Psoas muscle (tissue), 8 donors: ENCODE measurements at places on chromosomes 7 and 10. TPM values are rescaled to one million over a fixed set of nuclear protein-coding genes. Genes with fewer than 3 reads are reported as not detected.

GRCh38 chr7:96004578-96004977 lies 232.2 kb downstream of the DYNC1I1 start:
- H3K27ac ChIP-seq, result no peak overlapping the region
- H3K4me3 ChIP-seq, result no peak overlapping the region
- no peaks in the 10 kb centered on the region for H3K27me3 ChIP-seq
- no peaks in the 10 kb centered on the region for H3K4me1 ChIP-seq
- no peaks in the 10 kb centered on the region for H3K36me3 ChIP-seq

DNA sequence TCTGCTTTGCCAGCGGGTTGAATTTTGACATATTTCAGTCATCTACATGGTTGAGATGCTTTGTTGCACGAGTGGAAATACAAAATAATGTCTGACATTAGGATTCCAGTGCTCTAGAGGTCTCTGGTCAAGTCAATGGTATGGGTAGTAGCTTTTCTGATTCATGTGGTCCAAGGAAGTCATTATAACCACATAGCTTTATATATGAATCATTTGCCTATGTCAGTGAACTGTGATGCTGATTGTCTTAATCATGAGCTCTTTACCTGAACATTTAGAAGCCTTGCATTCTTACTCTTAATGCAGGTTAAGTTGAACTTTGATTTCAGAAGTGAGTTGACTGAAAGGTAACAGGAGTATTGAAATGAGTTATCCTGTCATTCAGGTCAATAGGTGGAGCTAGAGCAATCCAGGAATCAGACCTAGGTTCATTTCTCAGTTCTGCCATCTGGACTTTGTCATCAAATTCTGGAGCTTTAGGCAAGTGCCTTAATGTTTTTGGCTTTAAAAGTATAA lies 3.3 kb downstream of the MAPK8 start:
- no peaks in the 10 kb centered on the region for H3K36me3 ChIP-seq
- H3K4me3 ChIP-seq, result no peak overlapping the region
- no peak overlapping the region for H3K27ac ChIP-seq

DNA sequence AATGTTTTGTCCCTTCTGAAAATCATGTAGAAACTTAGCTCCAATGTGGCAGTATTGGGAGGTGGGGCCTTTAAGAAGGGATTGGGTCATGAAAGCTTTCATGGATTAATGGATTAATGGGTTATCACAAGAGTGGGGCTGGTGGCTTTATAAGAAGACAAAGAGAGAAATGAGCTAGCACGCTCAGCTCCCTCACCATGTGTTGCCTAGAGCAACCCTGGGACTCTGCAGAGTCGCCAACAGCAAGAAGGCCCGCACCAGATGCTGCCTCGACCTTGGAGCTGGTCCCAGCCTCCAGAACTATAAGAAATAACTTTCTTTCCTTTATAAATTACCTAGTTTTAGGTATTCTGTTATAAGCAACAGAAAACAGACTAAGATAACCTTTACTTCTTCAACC lies 74.9 kb upstream of the HECW1 start:
- DNase-seq, result no peak
- H3K4me1 ChIP-seq, result no peaks in the 10 kb centered on the region

The FZD1 gene
- 1.9 TPM for total RNA-seq

The BCL7B gene
- 55.8 TPM for total RNA-seq

- H3K4me3 ChIP-seq, result no peak overlapping the region
- H3K36me3 ChIP-seq, result no peaks in the 10 kb centered on the region
- peak overlapping the region; percentile 66 for H3K27ac ChIP-seq
- no peak for DNase-seq
These were observed 37.6 kb downstream of the ENTPD1 start for GRCh38 chr10:95793401-95794045.

- DNase-seq, result peak; percentile 50
- no peaks in the 10 kb centered on the region for H3K36me3 ChIP-seq
- H3K27me3 ChIP-seq, result no peaks in the 10 kb centered on the region
These were observed 95.9 kb downstream of the CUX1 start for GRCh38 chr7:101913247-101913721.

GRCh38 chr10:70418229-70418628 lies 14.3 kb downstream of the EIF4EBP2 start:
- no peak for DNase-seq
- peaks cover 58% of the 10 kb centered on the region for H3K36me3 ChIP-seq
- peaks cover 14% of the 10 kb centered on the region for H3K4me1 ChIP-seq
- H3K27ac ChIP-seq, result peak overlapping the region; percentile 27
- no peak overlapping the region for H3K4me3 ChIP-seq
- H3K27me3 ChIP-seq, result no peaks in the 10 kb centered on the region

DNA sequence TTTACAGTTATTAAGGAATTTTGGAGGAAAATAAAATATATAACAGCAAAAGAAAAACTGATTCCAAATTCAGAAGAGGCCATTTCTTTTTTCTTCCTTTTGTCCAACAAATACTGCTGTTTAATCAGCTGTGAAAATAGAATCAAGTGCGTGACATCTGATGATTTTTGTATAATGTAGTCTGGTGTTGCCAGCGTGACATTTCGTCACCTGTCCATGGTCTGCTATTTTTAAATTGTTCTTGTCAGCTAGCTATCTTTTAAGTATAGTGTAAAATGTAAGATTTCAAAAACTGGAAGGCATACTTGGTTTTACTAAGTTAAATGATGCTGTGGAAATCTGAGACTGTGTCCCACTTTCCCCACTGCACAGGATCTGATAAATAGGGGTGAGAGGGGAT lies 105.9 kb downstream of the CPEB3 start:
- H3K27me3 ChIP-seq, result no peaks in the 10 kb centered on the region
- DNase-seq, result no peak
- H3K36me3 ChIP-seq, result peaks cover 8% of the 10 kb centered on the region
- H3K4me3 ChIP-seq, result peak overlapping the region; percentile 6
- peaks cover 15% of the 10 kb centered on the region for H3K4me1 ChIP-seq

GRCh38 chr7:2007551-2007950 lies 225.2 kb downstream of the MAD1L1 start:
- no peaks in the 10 kb centered on the region for H3K27me3 ChIP-seq
- H3K36me3 ChIP-seq, result no peaks in the 10 kb centered on the region
- peak; percentile 21 for DNase-seq
- H3K27ac ChIP-seq, result no peak overlapping the region
- peaks cover 16% of the 10 kb centered on the region for H3K4me1 ChIP-seq

The CCDC3 gene
- total RNA-seq, result 3.1 TPM

The DDX50 gene
- total RNA-seq, result 19.7 TPM

GRCh38 chr7:142030294-142030693 lies 34.6 kb downstream of the MGAM start:
- H3K27me3 ChIP-seq, result no peaks in the 10 kb centered on the region
- H3K27ac ChIP-seq, result no peak overlapping the region
- H3K4me3 ChIP-seq, result no peak overlapping the region
- DNase-seq, result no peak

DNA sequence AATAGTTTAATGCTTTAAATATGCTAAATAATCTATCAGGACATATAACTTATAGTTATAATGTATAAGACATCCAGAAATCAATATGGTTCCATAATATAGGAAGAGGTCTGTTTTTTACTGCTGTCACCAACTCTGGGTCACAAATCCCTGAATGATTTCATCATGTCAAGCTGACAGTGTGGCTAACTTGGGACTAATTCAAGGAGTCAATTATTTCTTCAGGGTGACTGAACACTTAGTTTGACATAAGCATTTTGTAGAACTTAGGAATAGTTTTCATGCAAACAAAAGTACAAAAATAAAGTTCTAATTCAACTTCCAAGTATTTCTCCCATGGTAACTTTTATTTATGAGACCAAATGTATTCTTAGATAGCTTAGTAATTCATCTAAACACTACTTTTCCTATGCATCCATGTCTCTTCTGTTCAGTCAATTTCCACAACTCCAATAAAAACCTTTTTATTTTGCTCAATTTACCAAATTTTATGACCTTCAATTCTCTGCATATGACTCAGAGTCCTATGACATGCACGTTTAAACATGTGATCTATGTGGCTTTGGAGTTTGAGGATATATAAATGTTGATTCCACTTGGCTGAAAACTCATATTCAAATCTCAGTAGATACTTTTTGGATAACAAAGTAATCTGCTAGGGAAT lies 40.3 kb upstream of the GNAT3 start:
- no peak overlapping the region for H3K4me3 ChIP-seq
- H3K36me3 ChIP-seq, result no peaks in the 10 kb centered on the region
- H3K27me3 ChIP-seq, result no peaks in the 10 kb centered on the region
- no peak for DNase-seq
- H3K4me1 ChIP-seq, result no peaks in the 10 kb centered on the region

The MMD2 gene
- total RNA-seq, result not detected

DNA sequence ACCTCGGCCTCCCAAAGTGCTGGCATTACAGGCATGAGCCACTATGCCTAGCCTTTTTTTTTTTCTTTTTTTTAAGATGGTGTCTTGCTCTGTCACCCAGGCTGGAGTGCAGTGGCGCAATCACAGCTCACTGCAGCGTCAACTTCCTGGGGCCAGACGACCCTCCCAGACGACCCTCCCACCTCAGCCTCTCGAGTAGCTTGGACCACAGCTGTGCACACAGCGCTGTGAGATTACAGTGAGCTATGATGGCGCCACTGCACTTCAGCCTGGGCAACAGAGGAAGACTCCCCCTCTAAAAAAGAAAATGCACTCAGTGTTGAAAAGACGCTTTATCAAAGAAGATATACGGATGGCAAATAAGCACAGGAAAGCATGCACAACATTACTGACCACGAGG lies 16.5 kb upstream of the WIPI2 start:
- no peak for DNase-seq
- no peaks in the 10 kb centered on the region for H3K27me3 ChIP-seq
- H3K4me3 ChIP-seq, result no peak overlapping the region

GRCh38 chr7:144386741-144387140 lies 16.8 kb downstream of the NOBOX start:
- H3K36me3 ChIP-seq, result no peaks in the 10 kb centered on the region
- H3K27me3 ChIP-seq, result no peaks in the 10 kb centered on the region
- no peak for DNase-seq
- H3K4me1 ChIP-seq, result peaks cover 2% of the 10 kb centered on the region
- H3K4me3 ChIP-seq, result no peak overlapping the region

The CYP3A4 gene
- total RNA-seq, result 4.2 TPM

DNA sequence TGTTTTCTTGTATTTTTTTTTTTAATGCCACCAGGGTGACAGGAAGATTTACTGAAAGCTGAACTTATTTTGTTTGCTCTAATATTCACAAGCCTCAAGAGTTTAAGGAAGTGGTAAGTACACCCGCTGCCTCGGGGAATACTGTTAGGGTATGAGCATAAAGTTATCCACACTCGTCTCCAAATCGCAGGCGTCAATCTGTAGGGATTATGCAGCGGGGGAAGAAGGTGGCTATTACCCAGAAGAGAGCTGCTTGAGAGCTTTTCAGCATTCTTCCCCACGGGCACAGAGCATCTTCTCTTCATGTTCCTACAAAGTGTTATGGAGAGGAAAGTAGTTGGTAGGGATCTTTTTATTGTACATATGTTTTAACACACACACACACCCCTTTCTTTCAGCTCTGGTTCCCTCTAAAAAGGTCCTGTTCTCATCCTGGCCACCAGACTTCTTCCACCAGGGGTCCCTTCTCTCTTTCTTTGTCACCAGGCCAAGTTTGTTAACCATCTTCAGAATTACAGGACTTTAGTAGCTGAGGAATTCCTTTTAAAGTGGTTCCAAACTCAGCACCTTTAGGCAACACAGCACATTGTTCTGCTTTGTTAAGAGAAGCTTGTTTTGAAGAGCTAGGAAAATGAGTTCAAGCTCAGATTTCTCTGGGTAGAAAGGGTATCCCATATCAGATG lies 411.6 kb upstream of the GALNT17 start:
- H3K27me3 ChIP-seq, result no peaks in the 10 kb centered on the region
- no peaks in the 10 kb centered on the region for H3K36me3 ChIP-seq
- no peak for DNase-seq
- H3K27ac ChIP-seq, result no peak overlapping the region
- H3K4me3 ChIP-seq, result no peak overlapping the region
- H3K4me1 ChIP-seq, result peaks cover 15% of the 10 kb centered on the region

- H3K27me3 ChIP-seq, result peaks cover 2% of the 10 kb centered on the region
- H3K27ac ChIP-seq, result no peak overlapping the region
- no peaks in the 10 kb centered on the region for H3K36me3 ChIP-seq
- H3K4me1 ChIP-seq, result no peaks in the 10 kb centered on the region
These were observed 52.7 kb downstream of the FIGNL1 start for GRCh38 chr7:50397320-50397970.
